ENCODE measurements at places on chromosomes 16 and 17. TPM values are rescaled to one million over a fixed set of nuclear protein-coding genes. Genes with fewer than 3 reads are reported as not detected.

Gene YPEL3
- total RNA-seq = 34.5 TPM

Gene ARHGDIG
- not detected for total RNA-seq

DNA sequence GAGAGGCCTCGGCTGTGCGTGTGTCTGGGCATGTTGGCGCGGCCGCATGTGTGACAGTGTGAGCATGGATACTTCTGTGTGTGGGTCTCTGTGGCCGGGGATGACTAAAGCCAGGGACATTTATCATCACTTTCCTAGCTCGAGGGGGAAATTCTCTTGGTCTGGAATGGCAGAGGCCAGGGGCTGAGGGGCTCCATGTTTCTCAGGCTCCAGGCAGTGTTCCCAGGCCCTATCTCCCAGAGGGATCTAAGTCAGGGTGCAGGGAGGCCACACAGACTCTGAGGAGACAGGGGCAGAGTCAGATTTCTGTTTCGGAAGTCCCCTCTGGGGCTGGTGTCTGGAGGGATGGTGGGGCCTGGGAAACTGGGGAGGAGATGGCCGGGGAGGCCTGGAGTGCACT is 23.7 kb upstream of the SPNS2 start:
- DNase-seq = no peak

Gene P2RX1
- 3.3 TPM for total RNA-seq

DNA sequence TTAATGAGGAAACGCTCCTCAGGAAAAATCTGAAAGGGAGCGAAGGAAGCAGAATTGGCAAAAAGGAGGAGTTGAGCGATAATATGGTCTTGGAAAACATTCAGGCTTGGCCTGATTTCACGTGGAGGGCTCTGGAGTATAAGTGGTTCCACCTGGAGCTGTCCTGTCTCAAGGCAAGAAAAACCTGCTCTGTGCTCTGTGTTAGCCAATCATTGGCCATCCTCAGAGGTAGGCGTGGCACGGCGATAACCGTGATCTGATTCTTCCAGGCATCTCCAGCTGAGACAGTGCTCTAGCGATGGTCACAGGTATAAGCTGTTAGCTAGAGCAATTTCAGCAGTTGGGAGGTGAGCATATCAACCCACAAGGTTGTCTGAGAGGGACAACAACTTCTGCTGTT is 450.5 kb upstream of the MAF start:
- DNase-seq = no peak

Gene SBK1
- 0.63 TPM for total RNA-seq

DNA sequence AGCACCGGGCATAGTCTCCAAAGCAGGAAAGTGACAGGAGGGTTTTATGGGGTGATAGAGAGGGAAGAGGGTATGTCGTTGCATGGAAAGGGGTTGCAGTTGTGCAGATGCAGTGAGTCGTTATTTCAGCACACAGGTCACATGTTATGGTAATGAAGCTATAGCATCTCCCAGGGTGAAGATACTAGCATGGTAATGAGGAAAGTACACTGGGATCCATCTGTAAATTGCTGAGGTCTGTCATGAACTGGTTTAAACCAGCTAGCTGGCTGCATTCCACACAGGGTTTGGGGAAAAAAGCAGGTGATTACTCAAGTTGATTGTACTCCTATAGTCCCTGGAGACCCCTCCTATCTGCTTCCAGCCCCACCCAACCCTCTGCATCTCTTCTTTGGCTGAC is 11.7 kb downstream of the COX11 start:
- DNase-seq = no peak

DNA sequence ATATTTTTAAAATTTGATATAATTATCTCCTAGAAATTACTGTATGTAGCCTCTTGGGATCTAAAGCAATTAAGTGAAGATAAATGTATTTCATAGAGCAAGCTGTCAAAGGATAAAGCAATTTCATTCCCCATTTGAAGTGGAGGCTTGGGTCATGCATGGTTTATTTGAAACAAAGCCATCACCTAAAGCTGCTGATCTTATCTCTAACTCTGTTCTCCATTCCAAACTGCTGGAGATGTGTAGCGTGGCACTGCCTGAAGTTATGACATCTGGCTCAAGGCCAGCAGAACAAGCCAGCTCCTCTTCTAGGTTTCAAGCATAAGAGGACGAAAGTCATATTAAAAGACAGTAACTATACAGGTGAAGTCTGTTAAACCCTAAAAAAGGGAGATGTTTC is 83.9 kb downstream of the HIC1 start:
- DNase-seq = peak; percentile 28

Gene ANKRD40CL
- not detected for total RNA-seq

- peak; percentile 46 for DNase-seq
These were observed 19.5 kb downstream of the PCTP start for GRCh38 chr17:55770196-55770870.

Gene SLC13A2
- not detected for total RNA-seq

Gene DRC3
- total RNA-seq = 0.50 TPM

Gene IRF8
- total RNA-seq = 210 TPM

Gene CES3
- total RNA-seq = 1.9 TPM

DNA sequence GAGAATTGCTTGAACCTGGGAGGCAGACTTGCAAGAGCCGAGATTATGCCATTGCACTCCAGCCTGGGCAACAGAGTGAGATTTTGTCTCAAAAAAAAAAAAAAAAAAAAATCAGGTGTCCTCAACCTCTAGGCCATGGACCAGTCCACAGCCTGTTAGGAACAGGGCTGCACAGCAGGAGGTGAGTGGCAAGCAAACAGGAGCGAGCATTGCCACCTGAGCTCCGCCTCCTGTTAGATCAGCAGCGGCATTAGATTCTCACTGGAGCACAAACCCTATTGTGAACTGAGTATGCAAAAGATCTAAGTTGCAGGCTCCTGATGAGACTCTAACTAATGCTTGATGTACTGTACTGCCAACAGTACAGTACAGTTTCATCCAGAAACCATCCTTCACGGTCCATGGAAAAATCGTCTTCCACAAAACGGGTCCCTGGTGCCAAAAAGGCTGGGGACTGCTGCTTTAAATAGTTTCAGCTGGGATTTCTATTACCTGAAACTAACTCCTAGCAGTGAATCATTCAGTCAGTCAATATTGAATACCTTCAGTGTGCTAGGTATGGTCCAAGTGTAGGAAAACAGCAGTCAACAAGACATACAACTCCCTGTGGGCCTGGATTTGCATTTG is 56.3 kb upstream of the DHX40 start:
- no peak for DNase-seq

Gene C1QTNF1
- not detected for total RNA-seq

GRCh38 chr16:83300326-83300725 is 507.5 kb upstream of the HSBP1 start:
- no peak for DNase-seq

DNA sequence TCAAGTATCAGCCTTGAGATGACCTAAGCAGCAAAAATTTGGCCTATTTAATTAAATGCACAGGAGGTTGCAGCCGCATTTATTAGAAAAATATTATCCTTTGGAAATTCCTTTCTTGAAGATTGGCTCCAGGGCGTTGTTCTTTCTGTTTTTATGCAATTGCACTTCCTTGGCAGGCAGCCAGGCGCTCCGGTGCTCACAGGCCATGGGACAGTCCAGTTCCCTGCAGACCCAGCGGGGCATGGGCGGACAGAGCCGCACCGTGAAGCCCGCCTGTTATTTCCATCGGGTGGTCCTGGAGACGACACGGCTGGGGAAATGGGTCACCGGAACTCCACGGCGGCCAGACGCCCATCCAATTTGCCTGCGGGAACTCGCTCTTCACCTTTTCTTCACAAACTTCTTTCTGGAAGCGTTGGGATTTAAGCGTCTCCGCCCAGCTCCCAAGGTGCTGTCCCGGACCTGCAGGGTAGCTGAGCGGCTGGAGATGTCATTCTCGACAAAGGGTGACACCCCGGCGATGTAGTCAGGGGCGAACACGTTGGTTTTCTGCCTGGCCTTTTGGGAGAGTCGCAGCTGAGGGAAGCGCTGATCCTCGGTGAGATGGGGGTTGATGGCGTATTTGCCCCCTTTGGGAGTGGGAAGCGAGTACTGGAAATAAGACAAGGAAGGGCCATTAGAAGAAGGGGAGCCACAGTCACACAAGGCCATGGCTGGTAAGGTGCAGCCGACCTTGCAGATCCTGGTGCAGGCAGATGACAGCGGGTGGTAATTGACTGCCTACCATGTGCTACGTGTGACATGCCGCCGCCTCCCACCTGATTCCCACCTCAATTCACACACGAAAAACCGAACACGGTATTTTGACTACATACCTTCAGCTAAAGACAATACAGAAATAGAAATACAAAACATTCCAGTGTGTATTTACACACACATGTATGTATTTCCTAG is 12.5 kb downstream of the NOB1 start:
- no peak for DNase-seq

DNA sequence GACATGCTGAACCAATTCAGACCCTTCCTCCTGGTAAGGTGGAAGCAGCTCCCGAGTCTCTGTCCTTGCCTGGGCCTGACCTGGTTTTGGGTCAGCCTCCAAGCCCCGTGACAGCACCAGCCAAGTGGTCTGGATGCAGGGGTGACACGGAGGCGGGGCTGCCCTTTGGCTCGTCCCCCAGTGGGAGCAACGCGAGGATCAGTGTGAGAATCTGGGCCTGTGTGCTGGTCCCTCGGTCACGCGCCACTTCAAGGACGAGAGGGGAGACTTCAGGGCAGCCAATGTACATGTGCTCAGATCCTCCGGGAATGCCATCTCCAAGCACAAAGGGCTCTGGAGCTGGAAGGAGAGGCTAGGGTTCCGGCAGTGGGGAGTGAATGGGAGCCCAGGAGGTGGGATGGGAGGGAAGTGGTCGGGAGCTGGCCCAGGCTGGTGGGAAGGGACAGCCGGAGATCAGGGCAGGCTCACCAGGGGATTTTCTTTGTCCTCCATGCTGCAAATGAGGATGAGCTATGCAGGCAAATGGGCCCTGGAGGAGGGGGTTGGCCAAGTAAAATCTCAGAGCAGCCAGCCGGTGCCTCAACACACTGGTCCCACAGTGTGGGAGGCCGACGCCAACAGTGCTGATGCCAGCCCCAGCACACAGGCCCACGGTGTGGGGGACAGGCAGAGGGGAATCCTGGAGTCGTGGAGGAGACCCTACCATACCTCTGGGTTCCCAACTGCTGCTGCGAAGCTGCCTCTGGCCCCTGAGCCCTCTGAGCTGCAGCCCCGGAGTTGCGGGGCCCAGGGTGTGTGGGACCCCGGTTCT is 4.2 kb upstream of the NDRG4 start:
- DNase-seq = no peak

- peak; percentile 29 for DNase-seq
These were observed 47.4 kb upstream of the MEIOC start for GRCh38 chr17:44608727-44609435.

DNA sequence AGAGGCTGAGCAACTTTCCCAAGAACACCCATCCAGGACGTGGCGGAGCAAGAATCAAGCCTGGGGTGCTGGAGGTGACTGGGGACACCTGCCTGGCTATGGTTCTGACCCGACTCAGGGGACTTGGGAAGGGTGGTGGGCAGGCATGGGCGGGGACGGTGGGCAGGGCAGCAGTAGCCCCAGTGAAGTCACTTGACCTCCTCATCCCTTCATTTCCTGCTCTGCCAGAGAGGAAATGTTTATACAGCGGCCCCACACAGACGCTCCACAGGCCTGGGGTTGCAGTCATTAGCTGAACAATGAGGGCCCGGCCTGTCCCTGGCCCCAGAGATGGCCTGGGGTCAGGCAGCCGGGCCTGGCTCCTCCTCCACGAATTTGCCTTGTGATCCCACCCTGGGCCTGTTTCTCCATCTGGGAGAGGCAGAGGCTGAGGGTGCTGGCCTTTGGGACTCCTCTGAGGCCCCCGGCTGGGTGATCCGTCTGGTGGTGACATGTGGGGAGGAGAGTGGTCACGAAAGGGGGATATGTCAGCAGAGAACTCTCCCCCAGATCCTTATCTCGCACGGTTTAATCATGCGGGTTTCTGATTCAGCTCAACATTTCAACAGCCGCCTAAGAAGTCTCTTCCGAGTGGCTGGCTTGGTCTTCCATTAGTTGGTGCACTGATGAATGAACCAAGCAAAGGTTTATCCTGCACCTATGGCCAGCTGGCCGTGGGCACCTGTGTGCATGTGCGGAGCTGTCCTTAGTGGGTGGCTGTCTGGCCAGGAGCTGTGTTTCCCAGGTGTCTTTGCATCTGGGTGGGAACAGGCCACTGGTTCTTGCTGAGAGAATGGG is 175.9 kb downstream of the IRF8 start:
- no peak for DNase-seq

DNA sequence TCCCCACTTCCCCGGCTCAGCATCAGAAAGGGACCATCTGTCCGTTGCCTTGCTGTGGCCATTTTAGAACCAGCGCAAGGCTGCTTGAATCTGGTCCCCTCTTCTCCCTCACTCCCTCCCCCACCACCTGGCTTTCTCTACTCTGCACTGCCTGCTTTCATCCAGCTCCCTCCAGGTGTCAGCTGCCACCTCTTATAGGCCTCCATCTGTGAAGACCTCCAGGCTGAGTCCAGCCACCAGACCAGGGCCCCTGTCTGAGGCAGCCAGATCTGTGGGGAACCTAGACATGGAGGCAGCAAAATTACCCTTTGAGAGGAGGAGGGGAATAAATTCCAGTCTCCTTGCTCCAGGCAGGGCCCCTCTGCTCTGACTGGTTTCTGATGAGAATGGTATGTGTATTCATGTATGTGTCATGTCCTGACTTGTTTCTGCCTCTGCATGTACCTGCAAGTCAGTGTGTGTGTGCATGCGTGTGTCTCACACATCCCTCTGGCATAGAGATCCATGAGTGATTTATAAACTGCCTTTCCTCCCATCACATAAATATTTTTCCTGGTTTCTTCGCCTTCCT is 21.1 kb downstream of the MINK1 start:
- DNase-seq = no peak

DNA sequence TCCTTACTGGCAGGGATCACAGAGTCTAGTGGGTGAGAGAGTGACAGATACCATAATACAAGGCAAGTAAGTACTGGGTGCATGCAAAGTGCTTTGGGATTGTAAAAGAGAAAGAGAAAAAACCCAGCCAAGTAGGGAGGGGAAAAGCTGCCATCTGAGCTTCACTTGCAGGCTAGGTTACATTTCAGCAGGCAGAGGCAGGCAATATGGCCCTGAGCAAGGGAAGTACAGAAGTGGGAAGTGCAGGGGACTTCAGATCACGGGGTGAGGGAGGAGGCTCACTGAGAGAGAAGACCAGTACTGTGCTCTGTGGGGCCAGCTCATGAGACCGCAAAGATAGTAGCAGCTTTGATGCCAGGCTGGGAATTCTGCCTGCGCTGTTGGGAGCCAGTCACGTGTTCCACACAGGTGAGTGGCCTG is 230.6 kb downstream of the MSI2 start:
- no peak for DNase-seq

- DNase-seq = no peak
These were observed 93.3 kb downstream of the FOXL1 start for GRCh38 chr16:86671486-86672178.

GRCh38 chr17:7995724-7996123 is 6.7 kb upstream of the GUCY2D start:
- DNase-seq = no peak

Gene MT1H
- total RNA-seq = not detected

Gene NOXO1
- total RNA-seq = 0.30 TPM

- DNase-seq = no peak
These were observed 1.3 kb downstream of the TTYH2 start for GRCh38 chr17:74214484-74215341.

DNA sequence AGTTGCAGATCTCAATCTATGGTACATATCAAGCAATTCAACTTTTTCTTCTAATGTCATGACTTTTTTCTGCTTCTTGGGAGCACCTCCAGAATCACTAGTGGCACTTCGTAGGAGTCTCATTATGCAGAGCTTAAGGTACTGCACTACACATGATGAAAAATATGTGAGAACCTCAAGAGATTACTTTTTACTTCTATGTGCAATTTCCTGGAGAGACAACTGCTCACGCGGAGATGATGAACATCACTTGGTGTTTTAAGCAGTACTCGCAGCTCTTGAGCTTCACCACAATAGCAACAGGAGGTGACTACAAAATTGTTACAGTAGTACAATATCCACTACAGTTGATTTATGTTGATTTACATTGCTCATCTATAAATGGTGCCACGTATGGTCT is 79.7 kb downstream of the MRTFB start:
- no peak for DNase-seq

All from OCI-LY7 (cell line).